Activated T-cell treated with anti-CD3 and anti-CD28 coated beads, Interleukin-2, amount 50 U/mL, for 72 hours (primary cell): ENCODE measurements at places on chromosomes 5 and 9.
A peak's percentile ranks its signal among the peaks of the same experiment; 100 is the strongest.

GRCh38 chr9:119810645-119811429 lies 441.6 kb upstream of the BRINP1 start:
- no peak for DNase-seq

DNA sequence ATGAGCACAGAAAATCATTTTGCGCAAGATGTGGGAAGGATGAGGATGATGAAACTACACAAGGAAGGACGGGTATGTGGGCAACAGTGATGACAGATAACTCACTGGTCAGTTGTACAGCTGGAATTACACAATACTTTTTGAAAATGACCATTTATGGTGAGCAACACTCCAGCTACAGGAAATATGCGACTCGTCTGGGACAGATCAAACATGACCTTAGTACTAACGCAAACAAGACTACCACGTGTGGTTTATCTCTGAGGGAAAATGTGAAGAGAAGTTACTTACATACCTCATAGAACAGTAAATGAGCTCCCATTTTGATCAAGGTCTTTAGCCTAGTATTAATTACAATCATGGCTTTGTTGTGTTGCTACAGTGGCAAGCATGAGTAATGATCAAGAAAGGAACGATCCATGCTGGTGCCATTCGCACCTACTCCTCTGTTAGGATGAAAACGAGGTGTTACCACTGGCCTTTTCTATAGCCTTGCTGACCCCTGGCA lies 456.9 kb downstream of the BNC2 start:
- DNase-seq = no peak

DNA sequence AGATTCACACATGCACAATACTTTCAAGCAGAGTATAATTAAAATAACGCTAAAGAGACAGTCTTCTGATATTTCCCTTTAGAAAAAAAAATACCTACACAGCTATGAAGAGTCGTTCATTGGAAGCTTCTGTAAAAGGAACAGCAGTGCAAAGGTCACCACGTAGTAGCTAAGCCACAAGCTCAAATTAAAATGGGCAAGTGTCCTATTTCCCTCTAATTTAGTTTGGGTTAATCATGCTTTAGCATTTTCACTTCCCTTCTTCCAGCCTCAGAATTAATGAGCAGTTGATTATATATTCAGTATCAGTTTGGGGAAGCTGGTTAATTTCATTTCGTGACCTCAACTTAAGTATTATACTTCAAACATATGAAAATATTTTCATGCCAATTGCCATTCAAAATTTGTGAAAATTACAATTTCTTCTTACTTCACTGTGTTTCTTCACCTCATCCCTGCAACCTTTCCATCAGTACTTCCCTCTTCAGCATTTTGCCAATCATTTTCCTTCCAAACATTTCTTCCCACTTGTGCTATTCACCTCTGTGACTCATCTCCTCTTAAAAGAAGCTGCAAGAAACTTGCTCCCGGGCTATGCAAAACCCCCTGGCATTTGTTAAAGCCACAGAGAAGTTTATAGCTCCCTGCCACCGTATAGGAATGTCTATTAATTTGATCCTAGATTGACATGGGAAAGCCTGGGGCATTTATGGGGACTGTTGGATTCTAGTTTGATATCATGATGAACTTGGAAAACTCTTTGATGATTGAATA lies 83.0 kb downstream of the DMRTA1 start:
- DNase-seq = no peak

- no peak for DNase-seq
Measured at GRCh38 chr5:139985733-139986132, 57.4 kb downstream of the NRG2 start.

GRCh38 chr5:62155988-62156387 lies 150.0 kb upstream of the KIF2A start:
- no peak for DNase-seq

GRCh38 chr5:96579711-96580110 lies 82.5 kb upstream of the CAST start:
- DNase-seq = no peak

GRCh38 chr9:72459308-72459707 lies 62.1 kb upstream of the TMC1 start:
- no peak for DNase-seq

DNA sequence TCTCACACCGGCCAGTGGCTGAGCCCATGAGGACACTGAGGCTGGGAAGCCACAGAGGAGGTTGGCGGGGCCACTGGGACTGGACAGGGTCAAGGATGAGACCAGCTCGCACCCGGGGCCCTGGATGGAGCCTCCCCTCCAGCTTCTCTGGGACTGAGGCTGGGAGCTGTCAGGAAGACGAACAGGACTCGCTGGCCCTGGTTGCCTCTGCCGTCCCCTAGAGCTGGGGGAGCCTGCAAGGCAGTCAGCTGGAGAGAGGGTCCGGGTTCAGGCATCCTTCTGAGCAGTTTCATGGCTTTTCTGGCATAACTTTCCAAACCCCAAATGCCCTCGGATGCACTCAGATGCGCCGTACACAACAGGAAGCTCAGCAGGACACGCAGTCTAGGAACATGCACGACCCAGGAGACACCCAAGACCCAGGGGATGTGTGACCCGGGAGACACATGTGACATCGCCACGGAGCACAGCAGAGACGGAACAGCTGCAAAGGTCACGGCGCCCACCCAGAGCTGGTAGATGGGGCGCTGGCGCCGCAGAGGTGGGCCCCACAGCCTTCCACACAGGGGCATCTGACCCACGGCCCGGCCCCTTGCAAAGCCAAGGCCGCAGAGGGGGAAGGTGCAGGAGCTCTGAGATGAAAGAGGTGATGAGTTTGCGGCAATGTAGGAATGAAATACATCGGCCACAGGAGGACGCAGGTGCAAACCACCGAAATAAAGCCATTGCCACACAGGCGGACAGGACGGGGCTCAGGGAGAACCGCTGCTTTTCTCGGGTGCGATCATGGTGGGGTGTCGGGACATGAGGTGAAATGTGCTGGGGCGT lies 17.1 kb downstream of the TPPP start:
- no peak for DNase-seq

GRCh38 chr9:134176599-134176968 lies 12.2 kb upstream of the RNU6ATAC start:
- no peak for DNase-seq

GRCh38 chr5:128409166-128409800 lies 128.8 kb downstream of the FBN2 start:
- DNase-seq = no peak

GRCh38 chr9:81776834-81777233 lies 87.5 kb upstream of the TLE1 start:
- DNase-seq = no peak

- no peak for DNase-seq
Measured at GRCh38 chr5:117486261-117486660, 911.6 kb upstream of the SEMA6A start.

GRCh38 chr9:77432053-77432452 lies 216.1 kb downstream of the GNA14 start:
- no peak for DNase-seq

DNA sequence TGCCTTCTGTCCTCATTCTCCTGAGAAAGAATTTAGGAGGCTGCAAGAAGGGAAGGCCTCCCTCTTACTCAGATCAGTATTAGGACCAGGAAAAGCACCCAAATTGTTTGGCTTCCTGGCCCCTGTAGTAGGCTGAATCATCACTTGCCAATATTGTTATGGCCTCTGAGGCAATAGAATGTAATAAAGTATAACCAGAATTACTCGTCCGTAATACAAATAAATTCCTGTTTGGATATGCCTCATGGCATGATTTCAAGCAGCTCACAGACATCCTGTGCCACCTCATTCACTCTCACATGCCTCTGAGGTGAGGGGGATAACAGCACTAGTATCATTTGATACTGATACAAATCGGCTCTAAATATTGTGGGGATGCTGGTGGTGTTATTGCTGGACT lies 427.3 kb downstream of the ISL1 start:
- no peak for DNase-seq

DNA sequence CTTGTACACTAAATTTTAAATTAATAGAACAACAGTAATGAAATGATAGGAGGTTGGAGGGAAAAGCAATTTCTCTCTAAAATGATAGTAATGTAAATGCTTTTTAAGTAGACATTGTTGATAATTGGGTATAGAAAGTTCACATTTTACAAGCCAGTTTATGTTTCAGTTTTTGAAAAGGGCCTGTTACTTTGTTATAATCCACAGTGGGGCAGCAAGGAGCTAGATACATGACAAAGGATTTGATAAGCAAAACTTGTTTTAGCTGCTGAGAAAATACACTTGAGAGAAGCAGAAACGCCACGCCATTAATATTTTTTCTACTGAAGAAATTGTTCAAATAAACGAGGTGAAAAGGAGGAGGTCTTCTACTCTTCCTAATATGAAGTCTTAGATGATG lies 30.2 kb downstream of the SREK1 start:
- no peak for DNase-seq

DNA sequence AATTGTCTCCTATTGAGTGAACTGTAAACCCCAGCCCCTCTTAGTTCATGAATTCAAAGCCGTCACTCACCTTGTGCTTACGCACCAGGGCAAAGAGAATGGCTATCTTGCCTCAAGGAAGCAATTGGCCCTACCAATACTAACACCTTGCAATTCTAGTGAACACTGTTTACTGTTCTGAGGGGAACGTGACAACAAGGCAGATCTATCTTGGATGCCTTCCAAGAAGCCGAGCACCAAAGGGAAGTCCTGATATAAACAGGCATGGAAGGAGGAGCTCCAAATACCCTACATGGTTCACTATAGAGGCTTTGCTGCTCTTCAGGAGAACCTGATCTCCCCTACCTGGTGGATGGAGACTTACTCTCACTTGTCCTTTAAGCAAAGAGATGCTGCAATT lies 1.7 kb upstream of the PLPPR1 start:
- no peak for DNase-seq

DNA sequence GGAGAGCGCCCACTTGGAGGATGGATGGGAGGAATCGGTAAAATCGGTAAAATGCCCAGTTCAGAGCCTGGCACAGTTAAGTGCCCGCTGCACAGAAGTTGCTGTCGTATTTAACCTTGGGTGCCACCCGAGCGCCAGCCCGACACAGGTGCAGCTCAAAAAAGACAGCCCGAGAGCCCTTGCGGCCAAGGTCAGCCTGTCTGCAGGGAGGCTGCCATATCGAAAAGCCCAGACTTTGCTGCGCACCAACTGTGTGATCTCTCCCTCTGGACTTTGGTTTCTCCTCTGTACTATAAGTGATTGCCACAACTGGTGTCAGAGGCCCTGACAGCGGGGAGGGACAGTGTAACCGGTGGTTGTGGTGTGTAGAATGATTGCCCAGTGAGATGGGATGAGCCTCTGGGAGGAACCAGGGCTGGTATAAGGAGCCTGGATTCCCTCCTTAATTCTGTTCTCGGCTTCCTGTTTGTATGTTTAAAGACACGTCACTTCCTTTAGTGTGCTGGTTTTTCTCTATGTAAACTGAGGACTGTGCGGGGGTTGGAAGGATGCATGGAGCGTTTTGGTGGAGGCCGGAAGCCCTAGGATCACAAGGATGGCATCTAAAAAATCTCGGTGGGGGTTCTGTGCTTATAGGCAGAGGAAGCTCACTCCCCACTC lies 792 bp downstream of the NTMT1 start:
- DNase-seq = no peak

DNA sequence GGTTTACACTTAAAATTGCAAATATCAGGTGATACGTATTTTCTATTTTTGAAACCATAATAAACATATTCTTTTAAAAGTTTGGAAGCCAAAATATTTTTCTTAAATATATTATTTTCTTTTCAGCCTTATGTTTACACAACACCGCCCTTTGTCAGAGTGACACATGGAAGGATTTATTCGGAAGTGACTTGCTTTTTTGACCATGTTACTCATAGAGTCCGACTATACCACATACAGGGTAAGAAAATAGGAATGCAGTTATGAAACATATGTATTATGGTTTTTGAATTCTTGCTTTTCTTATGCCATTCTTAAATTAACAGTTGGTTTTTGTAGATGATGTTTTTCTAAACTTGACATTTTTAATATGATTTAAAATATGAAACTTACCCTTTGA lies 133.9 kb downstream of the MAN2A1 start:
- DNase-seq = no peak

GRCh38 chr9:126939821-126940221 lies 25.2 kb downstream of the RALGPS1 start:
- no peak for DNase-seq

- no peak for DNase-seq
Measured at GRCh38 chr5:91130759-91131158, 252.4 kb downstream of the ARRDC3 start.

DNA sequence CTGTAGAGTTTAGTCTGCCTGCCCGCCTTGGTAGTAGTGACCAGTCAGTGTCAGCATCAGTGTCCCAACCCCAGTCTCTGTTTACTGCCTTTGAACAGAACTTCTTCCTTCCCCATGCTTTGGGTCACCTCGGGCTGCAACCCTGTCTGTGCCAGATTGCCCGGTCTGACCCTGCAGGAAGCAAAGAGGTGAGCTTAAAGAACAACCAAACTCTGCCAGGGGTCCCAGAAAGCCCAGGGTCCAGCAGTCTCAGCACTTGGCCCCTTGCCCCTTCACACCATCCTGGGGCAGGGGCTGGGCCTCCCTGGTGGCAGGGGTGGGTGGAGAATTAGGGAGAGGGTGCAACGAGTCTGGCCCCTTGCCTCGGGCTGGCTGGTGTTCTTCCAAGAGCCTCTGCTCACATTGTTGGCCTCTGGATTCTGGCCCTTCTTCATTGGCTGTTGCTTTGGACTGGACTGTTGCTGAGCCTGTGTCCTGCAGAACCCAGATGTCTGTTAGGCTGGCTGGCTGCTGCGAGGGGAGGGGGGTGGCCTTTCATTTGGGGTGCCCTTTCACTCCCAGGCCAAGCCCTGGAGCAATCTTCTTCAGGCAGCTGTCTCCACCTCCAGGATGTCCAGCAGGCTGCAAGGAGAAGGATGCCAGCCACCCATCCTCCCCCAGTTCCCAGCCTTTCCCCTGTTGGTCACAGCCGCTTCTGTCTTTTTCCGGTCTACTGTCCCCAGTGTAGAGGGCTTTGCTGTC lies 51.2 kb downstream of the SAR1B start:
- DNase-seq = no peak

DNA sequence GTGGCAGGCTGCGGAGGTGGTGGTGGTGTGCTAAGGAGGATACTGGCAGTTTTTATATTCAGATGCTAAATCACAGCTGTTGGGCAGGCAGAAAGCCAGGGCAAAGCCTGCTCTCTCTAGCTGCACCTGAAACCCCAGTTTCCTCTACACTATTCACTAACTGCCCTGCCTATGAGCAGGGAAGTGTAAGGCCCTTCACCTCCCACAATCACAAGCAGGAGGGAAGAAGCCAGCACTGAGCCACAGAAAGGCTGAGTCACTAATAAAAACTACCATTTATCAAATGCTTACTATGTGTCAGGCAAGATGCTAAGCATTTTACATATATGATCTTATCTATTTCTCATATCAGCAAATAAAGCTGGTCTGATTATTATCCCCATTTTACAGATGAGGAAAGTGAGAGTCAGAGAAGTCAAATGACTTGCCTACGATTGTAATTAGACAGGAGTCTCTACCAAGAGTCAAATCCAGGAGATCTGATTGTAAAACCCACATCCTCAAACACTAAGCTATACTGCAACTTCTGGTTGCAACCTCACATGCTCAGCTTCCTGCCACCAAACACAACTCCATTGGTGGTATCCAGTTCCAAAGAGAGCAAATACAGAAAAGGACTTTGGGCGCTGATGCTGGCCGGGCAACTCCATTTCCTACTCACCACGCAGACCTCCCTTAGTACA lies 17.7 kb upstream of the IL6ST start:
- peak; percentile 7 for DNase-seq
